T-helper 2 cell (primary cell): ENCODE measurements at places on chromosomes 5 and 9.
A peak's percentile ranks its signal among the peaks of the same experiment; 100 is the strongest.

- DNase-seq: peak; percentile 2
Measured at GRCh38 chr9:133981958-133982681, 10.0 kb downstream of the VAV2 start.

- DNase-seq: no peak
Measured at GRCh38 chr5:139389701-139390638, at the start of gene MZB1. Gene MZB1, minus strand, starts transcription at chr5:139389913. Its CDS starts 57 bp downstream, at chr5:139389856.

DNA sequence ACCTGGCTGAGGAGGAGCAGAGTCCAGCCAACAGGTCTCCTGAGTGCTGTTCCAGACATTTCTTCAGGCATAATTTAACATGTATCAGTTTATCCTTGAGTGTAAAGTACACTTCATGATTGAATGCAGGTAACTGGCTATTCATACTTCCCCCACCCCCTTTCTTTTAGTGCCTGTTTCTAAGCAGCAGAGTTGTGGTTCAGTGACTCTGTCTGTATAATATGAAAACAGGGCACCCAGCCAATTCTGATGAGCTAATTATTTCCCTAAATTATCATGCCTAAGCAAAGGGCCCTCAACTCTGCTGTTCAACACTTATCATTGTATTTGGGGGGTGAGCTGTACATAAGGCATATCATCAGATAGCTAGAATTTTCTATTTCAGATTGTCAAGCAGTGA, 51.9 kb upstream of the ZSWIM6 start:
- no peak for DNase-seq

- no peak for DNase-seq
Measured at GRCh38 chr5:180380856-180381255, 27.7 kb upstream of the GFPT2 start.

DNA sequence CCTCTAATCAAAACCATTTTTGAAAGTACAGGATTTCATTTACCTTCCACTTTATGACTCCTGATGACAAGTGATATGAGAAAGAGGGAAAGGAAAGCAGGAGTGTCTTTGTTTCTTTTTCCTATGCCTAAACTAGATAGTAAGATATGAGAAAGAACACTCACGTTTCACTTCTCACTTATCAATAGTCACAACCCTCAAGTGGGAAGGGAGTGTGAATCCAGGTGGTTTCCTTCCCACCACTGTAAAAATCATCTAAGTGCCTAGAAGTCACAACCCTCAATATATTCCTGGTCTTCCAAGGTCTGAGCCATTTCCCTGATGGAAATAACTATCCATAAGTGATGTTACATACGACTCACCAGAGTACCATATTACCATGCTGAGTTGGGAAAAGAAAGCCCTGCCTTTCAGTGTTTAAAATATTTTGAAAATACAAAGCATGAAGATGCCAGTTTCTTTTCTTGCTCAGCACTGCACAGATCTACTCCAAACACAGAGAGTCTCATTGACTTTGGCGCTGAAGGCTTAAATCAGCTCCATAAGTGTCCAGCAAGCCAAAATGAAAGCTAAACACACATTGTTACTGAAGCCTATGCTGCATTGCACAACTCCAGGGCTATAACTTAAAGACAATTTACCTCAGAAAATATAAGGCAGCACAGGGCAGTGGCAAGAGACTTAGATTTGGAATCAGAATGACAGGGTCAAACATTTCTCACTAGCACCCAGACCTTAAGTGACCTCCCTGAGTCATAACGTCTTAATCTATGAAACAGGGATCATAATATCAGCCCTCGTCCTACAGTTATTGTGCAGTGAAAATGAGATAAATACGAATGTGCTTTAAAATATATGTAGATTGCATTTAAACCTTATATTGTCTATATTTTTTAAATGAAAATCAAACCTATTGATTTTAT, 301.2 kb downstream of the KIAA0825 start:
- no peak for DNase-seq

DNA sequence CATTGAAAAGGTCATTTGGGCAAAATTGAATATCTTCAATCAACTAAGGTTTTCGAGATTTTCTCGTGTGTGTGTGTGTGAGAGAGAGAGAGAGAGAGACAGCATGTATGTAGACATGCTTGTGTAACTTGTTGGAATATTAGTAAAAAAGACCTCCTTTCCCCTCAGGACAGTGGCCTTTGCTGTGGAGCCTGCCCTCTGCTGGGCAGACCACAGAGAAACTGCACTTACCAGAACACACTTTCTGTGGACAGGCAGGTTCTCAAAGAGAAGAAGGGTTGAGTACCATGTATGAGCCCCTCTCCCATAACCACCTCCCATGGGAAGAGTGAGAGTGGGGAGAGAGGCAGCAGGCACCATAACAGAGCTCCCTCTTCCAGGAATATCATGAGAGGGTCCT, 45.6 kb downstream of the CFAP90 start:
- no peak for DNase-seq

GRCh38 chr5:119411361-119412278, 40.7 kb upstream of the HSD17B4 start:
- DNase-seq: no peak

DNA sequence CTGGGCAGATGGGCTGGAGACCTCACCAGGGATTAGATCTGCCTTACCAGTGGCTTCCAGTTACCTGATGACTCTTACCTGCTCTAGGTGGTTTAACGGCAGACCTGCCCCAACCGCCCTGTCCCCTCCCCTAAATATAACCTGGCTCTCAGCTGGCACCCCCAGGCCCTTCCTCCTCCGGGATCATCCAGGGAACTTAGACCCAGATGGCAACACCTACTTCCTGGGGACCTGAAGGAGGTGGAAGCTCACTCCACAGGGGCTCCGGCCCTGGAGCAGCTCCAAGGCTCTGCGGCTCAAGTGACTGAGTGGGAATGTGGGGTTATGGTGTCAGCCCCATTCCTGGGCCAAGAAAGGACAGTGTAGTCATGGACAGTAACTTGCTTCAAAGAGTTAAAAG, 130.4 kb downstream of the OLFM1 start:
- DNase-seq: no peak

GRCh38 chr5:143629871-143630659, 181.9 kb upstream of the HMHB1 start:
- DNase-seq: no peak

DNA sequence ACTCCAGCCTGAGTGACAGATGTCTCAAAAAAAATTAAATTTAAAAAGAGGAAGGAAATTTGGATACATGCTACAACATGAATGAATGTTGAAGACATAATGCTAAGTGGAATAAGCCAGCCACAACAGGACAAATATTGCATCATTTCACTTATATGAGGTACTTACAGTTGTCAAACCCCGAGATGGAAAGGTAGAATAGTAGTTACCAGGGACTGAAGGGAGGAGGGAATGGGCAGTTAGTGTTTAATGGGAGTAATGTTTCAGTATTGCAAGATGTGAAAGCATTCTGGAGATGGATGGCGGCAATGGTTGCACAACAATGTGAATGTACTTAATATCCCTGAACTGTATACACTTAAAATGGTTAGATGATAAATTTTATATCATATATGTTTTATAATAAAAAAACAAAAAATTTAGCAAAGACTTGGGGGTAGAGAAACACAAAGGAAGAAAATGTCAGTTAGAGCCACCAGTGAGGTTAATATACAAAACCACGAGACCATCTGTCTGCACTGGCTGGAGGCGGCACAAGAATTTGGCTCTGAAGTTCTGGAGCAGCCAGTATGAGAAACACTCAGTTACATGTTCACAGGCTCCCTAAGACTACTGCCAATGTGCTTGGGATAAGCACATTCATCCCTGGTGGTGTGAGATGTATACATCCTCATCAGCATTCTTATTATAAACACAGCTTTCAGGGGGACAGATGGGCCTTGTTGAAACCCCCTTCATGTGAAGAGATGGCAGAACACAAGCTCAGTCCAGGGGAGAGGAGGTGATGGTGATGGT, 37.0 kb upstream of the RPS23 start:
- no peak for DNase-seq

- no peak for DNase-seq
Measured at GRCh38 chr5:143828710-143829109, 16.7 kb downstream of the HMHB1 start.

- DNase-seq: no peak
Measured at GRCh38 chr9:128637656-128638055, 19.0 kb downstream of the DYNC2I2 start.

- no peak for DNase-seq
Measured at GRCh38 chr9:137149942-137150616, 11.1 kb downstream of the GRIN1 start.

GRCh38 chr9:33908749-33909148, 91.8 kb downstream of the UBE2R2 start:
- DNase-seq: no peak

DNA sequence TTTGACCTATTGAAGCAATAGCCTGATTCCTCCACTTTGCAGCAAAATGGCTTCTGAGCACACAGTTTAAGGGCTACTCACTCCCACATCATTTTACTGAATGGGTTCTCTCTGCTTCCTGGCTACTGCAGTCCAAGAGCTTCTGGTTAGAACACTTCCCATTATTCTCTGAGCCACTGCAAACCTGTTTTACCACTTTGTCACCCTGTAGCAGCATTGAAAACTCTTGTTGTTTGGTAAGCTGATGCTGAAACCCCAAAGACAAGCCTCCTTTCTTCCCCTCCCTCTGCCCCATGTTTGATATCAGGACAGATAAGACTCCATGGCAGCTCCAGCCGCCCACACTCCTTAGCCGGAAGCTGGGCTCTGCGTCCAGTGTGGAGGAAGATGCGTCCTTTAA, 84.4 kb upstream of the RARS1 start:
- DNase-seq: no peak

DNA sequence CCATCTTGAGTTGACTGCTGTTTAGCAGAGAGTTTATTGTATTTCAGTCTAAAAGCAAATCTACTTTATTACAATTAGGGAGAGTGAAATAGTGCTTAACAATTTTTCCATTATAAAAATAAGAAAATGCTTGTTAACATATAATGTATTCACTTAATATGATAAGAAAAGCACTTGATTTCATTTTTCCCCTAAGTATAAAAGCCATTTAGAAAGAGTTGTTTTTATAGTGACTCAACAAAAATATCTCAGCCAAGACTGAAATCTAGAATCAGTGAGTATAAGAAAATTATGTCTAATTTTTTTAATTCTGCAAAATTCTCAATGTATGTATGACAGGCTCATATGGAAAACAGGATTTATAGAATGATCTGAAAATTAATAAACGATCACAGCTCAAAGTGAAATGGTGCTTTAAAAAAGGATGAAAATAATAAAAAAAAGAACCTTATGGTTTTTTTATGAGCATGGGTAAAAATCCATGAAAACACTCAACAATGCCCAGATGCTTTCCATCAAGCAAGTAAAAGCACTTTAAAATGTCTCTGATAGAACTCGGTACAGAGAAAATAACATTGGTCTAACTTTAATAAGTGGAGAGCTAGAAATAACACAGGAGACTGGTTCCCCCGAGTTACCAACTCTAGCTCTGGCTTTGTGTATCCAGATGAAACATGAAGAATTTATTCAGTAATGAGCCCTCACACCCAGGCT, 1057.8 kb upstream of the WWC1 start:
- no peak for DNase-seq

DNA sequence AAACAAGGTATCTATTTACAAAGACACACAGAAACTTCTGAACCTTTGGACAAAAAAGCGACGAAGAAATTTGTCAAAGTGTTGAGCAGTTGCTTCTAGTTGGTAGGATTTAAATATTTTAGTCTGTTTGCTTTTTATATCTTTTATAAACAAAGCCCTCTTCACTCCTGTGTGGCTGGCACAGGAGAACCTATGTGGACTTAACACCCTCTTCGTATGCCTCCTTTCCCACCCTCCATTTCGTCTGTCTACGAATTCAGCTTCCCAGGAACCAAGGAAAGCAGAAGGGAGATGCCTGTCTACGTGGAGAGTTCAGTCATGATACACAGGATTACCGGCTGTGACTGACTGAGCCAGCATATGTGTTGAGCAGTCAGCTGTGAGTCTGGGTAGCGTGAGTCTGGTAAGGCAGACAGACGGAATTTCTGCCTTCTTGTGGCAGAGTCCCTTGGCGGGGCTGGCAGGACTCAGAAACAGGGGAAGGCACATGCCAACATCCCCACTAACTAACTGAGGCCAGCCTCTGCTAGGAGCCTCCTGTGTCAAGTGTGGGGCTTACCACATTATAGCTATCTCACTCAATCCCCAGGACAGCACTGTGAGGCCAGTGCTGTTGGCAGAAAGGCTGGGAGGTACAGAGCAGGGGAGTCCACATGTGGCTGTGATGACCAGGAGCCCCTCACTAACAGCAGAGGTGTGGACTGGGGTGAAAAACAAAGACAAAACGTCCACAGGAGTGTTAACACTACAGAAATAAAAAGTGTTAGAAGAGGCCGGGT, 13.9 kb upstream of the ZFP62 start:
- DNase-seq: no peak

DNA sequence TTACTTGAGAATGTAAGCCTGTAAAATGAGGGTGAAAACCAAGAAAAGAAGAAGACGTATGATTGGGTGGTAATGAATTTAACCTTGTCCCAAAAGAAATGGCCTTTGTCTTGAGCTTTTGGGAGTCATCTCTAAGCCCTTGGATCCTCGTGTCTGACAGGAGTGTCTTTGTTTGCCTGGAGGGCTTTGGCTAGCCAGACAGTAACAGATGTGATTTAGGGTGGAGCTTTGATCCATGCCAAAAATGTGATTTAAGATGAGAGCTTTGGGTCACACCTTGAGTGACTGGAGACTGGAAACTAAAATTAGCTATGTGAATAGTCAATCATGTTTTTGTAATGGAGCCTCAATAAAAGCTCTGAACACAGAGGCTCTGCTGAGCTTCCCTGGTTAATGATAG, 25.9 kb upstream of the ZFAND5 start:
- DNase-seq: no peak

DNA sequence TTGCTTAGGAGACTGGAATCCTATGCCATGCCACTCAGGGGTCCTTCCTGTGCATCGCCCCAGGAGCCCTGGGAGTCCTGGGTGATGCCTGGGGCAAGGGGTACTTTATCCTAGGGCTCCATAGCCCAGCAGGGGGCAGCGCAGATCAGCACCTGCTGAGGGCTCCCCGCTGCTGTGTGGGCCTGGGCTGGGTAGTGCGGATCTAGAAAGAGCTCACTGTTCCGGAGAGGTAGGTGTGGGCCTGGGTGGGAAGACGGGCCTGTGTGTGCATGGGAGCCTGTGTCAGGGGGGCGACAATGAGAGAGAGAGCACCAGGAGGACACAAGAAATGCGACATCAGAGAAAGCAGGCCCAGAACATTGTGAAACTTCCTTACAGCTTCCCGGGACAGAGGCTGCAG, 11.4 kb upstream of the DAB2IP start:
- DNase-seq: no peak

DNA sequence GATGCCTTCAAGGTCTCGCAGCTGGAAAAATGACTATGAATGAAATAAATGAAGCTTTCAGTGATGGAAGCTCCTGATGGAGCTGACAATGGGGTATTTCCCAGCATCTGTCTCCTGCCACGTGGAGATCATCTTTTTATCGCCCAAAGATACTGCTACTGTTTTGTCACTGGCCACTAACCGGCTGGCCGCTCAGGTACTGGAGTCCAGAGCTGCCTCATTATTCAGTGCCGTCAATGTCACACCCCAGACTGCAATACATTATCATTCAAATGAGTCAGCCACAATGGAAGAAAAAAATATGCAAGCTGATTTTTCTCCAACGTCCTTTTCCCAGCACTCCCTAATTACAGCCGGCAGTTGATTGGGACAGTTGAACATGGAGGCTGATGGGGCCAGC, 280.4 kb downstream of the ZSWIM6 start:
- DNase-seq: no peak
